ENCODE measurements at places on chromosomes 7 and 10.
A peak's percentile ranks its signal among the peaks of the same experiment; 100 is the strongest.

DNA sequence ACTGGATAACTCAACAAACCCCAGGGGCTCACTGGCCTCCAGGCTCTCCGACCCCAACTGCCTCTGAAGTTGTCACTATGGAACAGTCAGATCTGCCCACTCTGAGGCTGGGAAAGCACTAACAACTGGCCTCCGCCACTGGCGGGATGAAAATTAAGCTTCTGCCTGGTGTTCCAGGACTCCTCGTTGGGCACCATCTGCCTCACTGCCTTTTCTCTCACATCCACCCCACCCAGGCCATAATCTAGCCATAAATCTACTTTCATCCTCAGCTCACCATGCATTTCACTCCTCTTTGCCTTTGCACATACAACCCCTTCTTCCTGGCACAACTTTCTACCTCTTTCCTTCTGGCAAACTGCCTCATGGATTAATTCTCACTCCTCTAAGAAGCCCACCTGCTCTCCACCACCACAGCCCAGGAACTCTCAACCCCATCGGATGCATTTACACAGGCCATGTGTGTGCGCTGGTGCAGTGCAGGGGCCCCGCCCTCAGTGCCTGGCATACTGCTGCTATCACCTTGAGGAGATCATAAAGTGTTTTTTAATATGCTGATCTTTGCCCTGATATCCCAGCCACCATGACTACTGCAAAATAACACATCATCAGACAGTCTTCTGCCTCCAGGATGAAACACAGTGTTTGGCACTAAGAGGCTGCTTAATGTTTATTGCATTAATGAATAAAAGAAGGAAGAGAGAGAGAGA lies 4.0 kb downstream of the CDHR1 start:
- DNase-seq, result no peak

GRCh38 chr7:82810558-82811259 lies 352.0 kb downstream of the PCLO start:
- DNase-seq, result peak; percentile 81

- DNase-seq, result no peak
Observed at GRCh38 chr10:80927419-80928078, 389.8 kb downstream of the SH2D4B start.

DNA sequence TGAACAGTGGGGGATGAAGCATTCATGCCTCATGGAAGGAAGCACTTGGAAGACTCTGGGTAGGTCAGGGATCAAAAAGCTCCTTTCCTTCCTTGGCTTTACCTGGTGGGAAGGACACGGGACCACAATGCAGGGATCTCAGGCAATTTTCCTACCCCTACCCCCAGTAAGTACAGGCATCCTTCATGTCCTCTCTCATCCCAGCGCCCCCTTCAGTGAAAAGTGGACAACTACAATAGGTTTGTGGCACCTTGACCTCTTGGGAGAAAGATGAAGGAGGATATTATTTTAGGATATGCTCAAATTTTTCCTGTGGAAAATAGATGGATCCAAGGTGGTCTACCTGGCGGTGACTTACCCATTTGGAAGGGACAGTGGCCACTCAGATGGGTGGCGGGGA lies 16.5 kb downstream of the AFAP1L2 start:
- DNase-seq, result no peak

DNA sequence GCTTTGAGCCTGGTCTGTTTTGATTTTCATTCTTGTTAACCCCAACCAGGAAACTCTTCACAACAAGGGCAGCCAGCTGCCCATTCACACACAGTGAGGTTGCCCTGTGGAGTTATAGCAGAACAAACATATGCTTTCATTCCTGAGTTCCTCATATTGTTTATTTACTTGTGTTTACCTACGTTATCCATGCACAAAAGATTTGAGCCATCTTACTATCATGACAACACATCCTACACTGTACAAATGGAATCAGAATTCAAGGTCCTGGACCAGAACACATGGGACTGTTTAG lies 21.7 kb upstream of the BMPER start:
- no peak for DNase-seq

GRCh38 chr10:79266084-79266483 lies 81.2 kb upstream of the PPIF start:
- DNase-seq, result no peak

GRCh38 chr10:34185998-34186397 lies 629.1 kb downstream of the PARD3 start:
- DNase-seq, result no peak

GRCh38 chr10:113326160-113327111 lies 226.4 kb upstream of the HABP2 start:
- DNase-seq, result peak; percentile 88

DNA sequence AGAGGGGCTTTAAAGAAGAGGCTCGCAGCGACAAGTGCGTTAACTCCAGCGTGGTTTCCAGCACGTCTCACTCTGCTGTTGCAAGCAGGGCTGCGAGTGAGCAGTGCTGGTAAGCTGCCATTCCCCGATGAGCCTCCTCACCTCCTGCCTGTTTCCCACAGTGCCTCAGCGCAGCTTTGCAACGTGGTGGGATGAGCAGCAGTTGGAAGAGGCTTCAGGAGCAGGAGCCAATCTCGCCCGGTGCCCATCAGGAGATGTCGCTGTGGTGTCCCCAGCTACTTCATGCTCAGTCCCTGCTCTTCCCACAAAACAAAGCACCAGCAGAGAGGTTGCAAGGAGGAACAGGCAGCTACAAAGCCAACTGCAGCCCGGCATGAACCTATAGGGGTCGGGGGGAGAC lies 2.4 kb upstream of the ADARB2 start:
- no peak for DNase-seq

DNA sequence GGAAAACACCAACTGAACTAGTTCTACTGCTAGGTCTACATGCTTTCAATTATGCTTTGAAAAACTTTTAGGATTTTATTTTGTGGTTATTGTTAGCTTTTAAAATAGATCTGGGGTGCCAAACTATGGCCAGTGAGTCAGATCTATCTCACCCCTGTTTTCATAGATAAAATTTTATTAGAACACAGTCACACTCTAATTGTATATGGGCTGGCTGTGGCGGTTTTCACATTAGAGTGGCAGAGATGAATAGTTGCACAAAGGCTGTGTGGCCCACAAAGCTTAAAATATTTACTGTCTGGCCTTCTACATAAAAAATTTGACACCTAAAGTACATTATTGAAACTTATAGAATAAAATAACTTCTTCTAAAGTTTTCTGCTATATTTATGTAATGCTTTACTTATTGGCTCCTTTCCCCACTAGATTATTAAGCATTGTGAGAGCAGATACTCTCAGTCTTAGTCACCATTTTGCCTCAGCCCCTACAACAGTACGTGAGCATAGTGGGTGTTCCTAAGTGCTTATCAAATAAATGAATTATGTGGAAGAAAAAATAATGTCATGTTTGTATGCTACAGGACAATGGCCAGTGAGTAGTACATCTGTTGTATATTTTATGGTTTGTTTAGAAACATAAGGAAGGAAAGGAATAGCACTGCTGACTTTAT lies 5.4 kb upstream of the SUV39H2 start:
- DNase-seq, result peak; percentile 41

DNA sequence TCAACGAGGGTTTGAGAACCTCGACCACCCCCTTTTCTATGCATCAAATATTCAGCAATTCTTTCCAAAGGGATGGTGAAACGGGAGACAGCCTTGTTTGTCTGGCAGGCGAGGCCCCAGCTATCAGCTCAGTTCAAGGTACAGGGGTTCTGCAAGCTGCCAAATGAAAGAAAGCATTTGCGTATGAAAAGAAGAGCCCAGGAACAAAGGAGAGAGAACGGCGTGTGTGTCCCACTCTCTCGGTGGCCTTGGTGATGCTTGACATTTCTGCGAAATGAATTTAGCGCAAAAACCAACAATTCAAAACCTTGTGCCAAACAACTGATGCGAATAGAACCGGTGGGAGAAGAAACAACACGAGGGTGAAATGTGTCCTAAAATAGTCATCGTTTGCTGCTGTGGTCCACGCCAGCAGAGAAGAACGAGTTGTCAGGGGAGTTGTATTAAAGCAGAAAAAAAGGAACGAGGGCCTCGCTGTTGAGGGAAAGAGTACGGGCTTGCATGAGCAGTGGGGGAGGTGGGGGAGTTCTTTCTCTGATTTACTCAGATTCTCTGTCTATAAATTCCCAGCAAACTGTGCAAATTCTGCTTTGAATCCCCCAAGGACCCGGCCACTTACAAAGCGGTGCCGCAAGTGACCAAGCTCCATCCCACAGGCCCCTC lies 97.7 kb downstream of the TMEM130 start:
- no peak for DNase-seq

- no peak for DNase-seq
Observed at GRCh38 chr7:90551036-90551435, 45.1 kb upstream of the CDK14 start.

DNA sequence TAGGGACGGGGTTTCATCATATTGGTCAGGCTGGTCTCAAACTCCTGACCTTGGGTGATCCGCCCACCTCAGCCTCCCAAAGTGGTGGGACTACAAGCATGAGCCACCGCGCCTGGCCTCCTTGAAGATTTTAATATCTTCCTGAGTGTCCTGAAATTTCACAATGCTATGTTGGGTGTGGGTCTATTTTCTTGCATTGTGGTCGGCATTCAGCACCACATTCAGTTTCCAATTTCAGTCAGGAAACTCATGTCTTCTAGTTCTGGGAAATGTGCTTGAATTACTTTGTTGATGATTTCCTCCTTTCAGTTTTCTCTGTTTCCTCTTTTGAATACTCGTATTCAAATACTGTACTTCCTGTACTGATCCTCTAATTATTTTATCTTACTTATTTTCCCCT lies 49.3 kb upstream of the IL6 start:
- no peak for DNase-seq

DNA sequence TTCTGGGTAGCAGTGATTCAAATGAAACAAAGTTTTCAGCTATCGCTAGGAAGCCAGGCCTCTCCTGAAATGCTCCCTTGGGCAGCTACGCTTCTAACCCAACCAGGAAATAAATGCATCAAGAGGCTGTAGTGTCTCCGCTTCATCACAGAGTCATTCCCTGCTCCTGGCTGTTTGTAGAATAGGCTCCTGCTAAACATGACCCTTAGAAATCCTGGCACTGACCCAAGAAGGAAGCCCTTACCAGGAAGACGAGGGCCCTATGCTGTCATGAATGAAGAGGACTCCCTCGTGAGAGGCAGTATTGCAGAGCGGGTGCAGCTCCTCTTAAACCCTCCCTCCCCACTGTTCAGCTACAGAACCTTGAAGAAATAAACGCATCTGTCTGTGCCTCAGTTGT lies 48.3 kb downstream of the NOD1 start:
- DNase-seq, result no peak

- peak; percentile 86 for DNase-seq
Observed at GRCh38 chr7:115558161-115558560, 472.4 kb downstream of the TFEC start.

- peak; percentile 61 for DNase-seq
Observed at GRCh38 chr7:15626041-15626440, 60.4 kb downstream of the MEOX2 start.

- DNase-seq, result no peak
Observed at GRCh38 chr7:44535348-44536064, 5.6 kb downstream of the NPC1L1 start.

DNA sequence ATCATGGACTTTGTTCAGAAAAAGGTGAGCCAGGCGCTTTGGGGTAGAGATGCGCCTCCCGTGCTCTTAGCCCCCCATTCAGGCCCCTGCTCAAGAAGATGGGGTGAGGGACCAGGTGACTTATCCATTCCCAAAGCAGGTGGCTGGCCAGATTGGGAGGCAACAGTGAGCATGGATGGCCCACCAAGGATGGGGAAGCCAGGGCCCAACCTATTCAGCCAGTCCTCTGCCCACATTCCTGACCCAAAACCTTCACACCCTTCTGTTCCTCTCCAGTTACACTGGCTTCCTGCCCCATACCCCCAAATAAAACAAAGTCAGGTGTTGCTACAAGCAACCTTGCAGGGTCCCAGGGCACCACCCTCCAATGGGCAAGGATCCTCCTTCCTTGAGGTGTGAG lies 44.4 kb downstream of the TSPAN15 start:
- DNase-seq, result no peak

- DNase-seq, result peak; percentile 11
Observed at GRCh38 chr10:18059826-18060559, 80.2 kb upstream of the CACNB2 start.

- DNase-seq, result no peak
Observed at GRCh38 chr7:107103369-107103768, 58.9 kb downstream of the PRKAR2B start.

DNA sequence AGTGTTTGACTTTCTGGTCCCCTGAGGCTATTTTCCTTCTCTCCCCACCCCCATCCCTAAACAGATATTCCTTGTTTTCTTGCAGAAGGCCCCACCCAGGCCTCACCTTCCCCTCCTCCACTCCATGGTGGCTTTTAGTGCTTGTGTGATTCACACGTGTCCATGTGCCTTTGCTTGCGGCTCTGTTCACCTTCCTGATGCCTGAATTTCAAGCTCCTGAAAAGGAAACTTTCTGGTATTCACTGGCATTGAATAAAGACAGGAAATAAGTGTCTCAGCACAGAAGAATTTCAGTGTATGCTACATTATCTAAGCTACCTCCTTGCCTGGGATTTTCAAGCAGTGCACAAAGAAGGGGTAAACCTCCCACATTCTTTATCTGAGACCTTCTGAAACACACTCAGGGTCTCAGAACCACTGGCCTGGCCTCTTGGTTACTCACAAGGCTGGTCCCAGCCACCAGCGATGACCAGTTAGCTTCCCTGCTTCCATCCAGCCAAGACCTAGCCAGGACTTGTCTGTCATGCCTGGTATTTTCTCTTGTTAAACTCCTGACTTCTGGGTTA lies 17.2 kb upstream of the UBE2H start:
- DNase-seq, result peak; percentile 53

- DNase-seq, result no peak
Observed at GRCh38 chr7:148212731-148213130, 377.8 kb upstream of the C7orf33 start.

GRCh38 chr10:71344154-71344925 lies 25.3 kb downstream of the SLC29A3 start:
- DNase-seq, result no peak

- DNase-seq, result no peak
Observed at GRCh38 chr7:82506702-82507101, 63.1 kb upstream of the CACNA2D1 start.

- DNase-seq, result no peak
Observed at GRCh38 chr10:122338609-122339441, 35.7 kb upstream of the PLEKHA1 start.

DNA sequence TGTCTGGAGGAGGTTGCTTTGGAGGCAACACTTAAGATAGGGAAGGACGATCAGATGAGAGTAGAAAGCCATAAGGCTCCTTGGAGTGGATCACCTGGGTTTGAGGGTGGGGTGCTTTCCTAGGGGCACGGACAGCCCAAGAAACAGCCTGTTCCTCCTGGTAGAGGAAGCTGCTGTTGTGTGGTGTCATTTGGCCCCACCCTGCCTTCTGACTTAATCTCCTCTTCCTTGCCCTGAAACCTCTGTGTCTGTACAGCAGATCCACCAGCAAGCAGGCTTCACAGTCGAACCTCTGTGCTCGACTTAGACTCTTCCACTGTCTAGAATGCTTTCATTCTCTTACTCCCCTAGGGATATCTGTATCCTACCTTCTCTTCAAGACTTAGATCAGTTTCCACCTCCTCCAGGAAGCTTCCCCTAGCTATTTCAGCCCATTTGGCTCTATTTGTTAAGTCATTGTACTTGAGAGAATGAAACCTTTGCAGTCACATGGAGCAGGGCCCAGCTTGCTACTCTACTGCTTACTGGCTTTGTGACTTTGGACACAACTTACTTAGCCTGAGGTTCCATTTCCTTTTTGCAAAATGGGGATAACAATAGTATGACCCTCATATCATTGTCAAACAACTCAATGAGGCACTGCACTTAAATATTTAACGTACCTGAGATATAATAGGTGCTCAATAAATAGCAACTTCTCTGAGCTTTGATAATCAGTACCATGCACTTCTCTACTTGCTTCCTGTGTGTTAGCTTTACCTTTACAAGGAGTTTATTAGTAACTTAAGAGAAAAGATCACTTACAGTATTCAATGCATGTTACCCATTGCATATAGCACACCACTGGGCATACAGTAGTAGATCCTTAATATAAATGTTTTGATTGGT lies 5.0 kb downstream of the MXI1 start:
- DNase-seq, result no peak

Measured in foreskin fibroblast (primary cell).